ENCODE measurements at places on chromosomes 16 and 17. TPM values are rescaled to one million over a fixed set of nuclear protein-coding genes. Genes with fewer than 3 reads are reported as not detected.

SCIMP gene
- not detected for total RNA-seq

DYNLRB2 gene
- total RNA-seq, result not detected

KRTAP1-5 gene
- 34.8 TPM for total RNA-seq

PTGES3L gene
- 2.2 TPM for total RNA-seq

RAMP2 gene
- total RNA-seq, result 0.28 TPM

TEKT5 gene
- total RNA-seq, result not detected

SETD6 gene
- 3.2 TPM for total RNA-seq

HBQ1 gene
- total RNA-seq, result not detected

GID4 gene
- 5.0 TPM for total RNA-seq

CMTM1 gene
- total RNA-seq, result 1.7 TPM

UTS2R gene
- not detected for total RNA-seq

CDH8 gene
- not detected for total RNA-seq

AOC3 gene
- total RNA-seq, result not detected

HASPIN gene
- total RNA-seq, result 3.9 TPM

GRAP gene
- total RNA-seq, result under 0.01 TPM

TBC1D26 gene
- total RNA-seq, result not detected

SPNS3 gene
- total RNA-seq, result not detected

KCNH4 gene
- total RNA-seq, result not detected

BLTP2 gene
- 174 TPM for total RNA-seq

CCL22 gene
- total RNA-seq, result not detected

OSGIN1 gene
- total RNA-seq, result 0.90 TPM

CRYM gene
- not detected for total RNA-seq

STARD3 gene
- 8.1 TPM for total RNA-seq

SLC43A2 gene
- 3.8 TPM for total RNA-seq

OTOA gene
- total RNA-seq, result not detected

FUS gene
- total RNA-seq, result 51.9 TPM

LITAFD gene
- total RNA-seq, result not detected

SPECC1 gene
- total RNA-seq, result 26.2 TPM

CCL7 gene
- total RNA-seq, result 0.28 TPM

OTOP3 gene
- not detected for total RNA-seq

Data from IMR-90 (cell line).